ENCODE measurements at places on chromosomes 16 and 17.

GRCh38 chr17:78484271-78485246, 92.6 kb downstream of the DNAH17 start:
- no peak for DNase-seq

DNA sequence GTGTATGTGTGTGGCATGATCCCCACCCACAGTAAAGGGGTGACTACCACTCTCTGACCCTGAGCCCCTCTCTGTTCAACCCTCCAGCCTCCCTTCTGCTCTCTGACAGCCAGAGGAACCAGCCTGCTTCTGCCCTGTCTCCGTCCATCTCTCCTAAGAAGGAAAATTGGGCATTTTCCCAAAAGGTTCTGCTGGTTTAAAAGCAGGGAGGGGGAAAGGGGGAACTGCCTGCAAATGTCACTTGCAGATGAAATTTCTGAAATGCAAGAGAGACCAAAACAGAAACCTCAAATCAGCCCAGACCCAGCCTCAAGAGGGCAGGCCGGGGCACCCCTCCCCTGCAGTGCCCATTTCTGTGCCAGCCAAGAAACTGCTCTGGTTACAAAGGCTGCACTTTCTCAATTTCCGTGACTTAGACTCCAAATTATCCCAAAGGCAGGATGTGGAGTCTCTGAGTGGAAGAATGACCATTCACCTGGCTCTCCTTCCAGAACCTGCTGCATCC, 197.9 kb downstream of the RBFOX3 start:
- DNase-seq, result no peak

- no peak for DNase-seq
Observed at GRCh38 chr17:41773190-41773588, 13.3 kb downstream of the JUP start.

GRCh38 chr16:19874851-19875546, 9.6 kb downstream of the GPRC5B start:
- DNase-seq, result no peak

- no peak for DNase-seq
Observed at GRCh38 chr17:75614556-75615270, 18.5 kb upstream of the SMIM5 start.

DNA sequence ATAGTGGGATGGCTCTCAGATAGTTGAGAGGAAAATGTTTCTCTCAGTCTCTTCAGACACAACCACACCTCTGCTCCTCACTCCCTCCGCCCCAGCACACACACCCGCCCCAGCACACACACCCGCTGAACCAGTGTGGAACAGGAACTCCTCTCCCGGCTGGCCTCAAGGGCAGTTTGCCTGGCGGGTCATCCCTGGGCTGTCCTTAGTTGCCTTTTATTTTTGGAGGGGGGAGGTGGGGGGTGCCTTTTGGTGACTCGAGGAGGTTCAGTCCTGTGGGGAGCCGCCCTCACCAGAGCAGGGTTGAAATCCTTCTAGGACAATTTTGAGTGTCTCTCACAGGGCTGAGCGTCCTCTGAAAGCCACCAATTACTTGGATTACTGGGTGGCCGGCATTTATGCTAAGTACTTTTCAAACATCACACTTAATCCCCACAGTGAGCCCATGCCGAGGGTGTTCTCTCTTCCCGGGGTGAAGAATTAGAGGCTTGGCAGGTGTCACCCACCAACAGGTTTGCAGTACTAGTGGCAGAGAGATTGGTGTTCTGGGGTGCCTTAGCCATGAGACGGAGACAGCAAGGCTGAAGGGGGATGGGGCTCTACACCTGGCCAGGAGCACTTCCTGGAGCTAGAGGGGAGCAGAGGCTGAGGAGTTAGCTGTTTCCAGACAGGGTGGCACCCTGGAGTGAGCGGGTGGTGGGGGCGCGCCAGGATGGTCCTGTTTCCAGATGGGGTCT, 2.8 kb downstream of the RASD1 start:
- no peak for DNase-seq

DNA sequence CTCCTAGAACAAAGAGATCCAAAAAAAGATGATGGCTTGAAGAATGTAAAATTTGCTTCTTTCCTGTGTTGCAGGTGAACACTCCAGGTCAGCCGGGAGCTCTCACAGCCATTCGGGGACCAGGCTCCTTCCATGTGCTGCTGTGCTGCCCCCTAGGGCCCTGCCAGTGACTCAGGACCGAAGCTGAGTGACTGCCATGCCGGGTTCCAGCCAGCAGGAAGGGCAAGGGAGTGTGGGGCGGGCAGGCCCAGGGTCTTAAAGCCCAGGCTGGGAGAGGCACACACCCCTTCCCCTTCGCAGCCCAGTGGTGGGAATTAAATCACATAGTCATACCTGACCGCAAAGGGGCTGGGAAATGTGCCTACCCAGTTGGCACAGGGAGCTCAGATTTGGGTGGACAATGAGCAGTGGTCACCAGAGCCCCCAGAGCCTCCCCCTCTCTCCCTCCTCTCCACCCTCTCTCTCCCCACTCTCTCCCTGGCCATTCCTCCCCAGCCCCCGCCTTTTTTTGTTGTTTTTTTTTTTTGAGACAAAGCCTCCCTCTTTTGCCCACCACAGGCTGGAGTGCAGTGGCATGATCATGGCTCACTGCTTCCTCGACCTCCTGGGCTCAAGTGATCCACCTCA, 11.5 kb downstream of the EPOP start:
- no peak for DNase-seq

DNA sequence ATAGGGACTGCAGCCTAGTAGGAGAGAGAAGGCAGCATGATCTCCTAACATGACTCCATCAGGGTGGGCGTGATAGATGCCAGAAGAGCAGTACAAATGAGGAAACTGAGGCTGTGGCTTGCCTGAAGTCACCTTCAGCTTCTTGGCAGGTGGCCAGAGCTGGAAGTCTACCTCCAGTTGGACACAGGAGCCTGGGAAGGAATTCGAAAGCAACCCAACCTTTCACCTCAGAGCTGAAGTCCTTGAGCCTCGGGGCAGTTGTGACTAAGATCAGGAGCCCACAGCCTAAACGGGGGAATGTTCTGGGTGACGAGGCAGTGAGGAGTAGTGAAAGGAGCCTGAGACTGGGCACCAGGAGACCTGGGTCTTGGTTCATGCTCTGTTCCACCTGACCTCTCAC, 9.4 kb upstream of the SLC52A1 start:
- DNase-seq, result no peak

GRCh38 chr17:75845058-75845711, 981 bp upstream of the UNC13D start:
- no peak for DNase-seq

GRCh38 chr17:50380369-50381259, 7.6 kb downstream of the EME1 start:
- no peak for DNase-seq

- DNase-seq, result no peak
Observed at GRCh38 chr17:81831563-81831956, 1.5 kb downstream of the MCRIP1 start.

- DNase-seq, result no peak
Observed at GRCh38 chr17:48751172-48751571, 22.6 kb upstream of the HOXB13 start.

- no peak for DNase-seq
Observed at GRCh38 chr17:27620721-27621120, 10.3 kb upstream of the LGALS9 start.

DNA sequence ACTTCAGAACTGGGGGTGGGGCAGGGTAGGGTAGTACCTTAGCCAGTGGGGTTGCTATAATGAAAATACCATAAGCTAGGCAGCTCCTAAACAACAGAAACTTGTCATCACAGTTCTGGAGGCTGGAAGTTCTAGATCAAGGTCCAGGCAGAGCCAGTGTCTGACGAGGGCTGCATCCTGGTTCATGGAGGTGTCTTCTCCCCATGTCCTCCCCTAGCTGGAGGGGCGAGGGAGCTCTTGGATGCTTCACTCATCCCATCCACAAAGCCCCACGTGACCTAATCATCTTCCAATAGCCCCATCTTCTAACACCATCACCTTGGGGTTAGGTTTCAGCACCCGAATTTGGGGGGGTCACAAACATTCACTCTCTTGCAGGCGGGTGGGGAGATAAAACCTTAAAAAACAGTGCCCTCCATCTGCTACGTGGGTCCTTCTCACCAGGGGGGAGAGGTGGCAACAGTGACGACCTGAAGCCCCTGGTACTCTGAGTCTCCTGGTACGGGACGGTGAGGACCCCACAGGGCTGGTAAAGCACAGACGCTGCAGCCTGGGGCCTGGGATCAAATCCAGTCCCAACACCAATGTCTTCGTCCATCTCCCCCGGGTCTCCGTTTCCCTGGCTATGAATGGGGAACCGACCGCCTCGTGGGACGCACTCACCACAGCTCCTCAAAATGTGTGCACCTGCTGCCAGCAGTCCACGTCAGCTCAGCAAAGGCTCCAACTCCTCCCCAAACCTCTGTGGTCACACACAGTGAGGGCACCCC, 22.8 kb downstream of the RAB40B start:
- DNase-seq, result no peak

DNA sequence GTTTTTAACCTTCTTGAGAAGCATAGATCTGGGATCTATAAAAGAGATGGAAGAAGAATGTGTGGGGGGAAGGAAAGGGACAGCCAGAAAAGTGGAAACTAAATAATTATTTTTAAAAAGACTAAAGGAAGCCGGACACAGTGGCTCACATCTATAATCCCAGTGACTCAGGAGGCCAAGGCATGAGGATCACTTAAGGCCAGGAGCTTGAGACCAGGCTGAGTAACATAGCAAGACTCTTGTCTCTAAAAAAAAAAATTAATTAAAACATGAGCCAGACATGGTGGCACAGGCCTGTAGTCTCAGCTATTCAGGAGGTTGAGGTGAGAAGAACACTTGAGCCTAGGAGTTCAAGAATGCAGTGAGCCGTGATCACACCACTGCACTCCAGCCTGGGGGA, 335.1 kb downstream of the GRIN2A start:
- no peak for DNase-seq

DNA sequence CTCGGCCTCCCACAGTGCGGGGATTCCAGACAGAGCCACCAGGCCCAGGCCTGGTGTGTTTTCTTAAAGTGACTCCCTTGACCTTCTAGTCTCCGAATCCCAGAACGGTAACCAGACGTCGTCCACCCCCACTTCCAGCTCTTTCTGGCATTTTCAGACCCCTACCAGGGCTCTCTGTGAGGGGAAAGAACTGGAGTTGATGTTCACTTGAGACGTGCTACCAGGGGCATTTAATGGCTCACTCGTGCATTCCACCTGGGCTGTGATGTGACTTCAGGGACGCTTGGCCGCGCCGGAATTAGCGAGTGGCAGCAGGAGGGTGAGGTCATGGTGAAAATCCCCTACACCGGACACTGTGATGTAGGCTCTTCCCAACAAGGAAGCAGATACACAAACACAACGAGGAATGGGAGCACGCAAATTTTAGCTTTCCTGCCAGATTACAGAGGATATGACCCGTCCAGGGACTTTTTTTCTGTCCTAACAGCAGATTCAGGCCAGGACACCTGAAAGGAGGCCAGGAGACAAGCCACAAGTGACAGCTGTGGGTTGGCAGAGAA, 1.1 kb upstream of the GNA13 start:
- no peak for DNase-seq

DNA sequence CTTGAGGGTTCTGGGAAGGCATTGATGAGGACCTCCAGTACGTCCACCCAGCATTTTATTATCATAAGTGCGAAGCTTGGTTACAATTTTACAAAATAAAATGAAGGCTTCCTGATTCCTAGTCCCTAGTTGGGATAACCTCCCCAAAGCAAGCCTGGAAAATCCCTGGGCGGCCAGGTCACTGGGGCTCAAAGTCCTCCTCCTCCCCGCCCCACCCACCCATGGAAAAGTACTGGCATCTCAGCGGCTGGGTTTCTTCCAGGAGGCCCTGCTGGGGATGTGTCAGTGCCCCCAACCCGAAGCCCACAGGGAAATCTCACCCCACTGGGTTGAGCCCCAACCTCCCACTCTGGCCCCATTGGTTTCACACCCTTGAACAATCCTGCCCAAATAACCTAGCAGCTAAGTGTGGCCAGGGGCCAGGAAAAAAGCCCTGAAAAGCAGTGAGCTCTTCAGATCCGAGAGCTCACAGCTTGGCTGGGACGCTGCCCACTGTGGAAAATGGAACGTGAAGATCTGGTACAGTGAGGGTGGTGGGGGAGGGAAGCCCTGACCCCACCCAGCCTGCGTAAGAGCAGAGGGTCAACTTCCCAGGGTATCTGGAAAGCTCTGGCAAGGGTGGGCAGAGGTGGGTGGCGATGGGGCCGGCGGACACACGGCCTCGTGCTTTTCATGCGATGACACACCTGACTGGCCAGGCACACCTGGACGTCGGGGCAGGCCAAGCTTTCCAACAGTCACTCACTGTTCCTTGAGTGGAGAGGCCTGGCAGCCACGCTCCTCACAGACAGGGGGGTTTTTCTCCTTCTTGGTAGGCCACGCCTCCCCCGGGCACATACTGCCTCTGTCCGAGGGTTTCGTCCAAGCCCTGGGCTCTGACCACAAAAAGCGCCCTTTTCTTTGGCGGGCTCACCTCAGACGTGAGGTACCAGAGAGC, 324.5 kb downstream of the SOX9 start:
- no peak for DNase-seq

DNA sequence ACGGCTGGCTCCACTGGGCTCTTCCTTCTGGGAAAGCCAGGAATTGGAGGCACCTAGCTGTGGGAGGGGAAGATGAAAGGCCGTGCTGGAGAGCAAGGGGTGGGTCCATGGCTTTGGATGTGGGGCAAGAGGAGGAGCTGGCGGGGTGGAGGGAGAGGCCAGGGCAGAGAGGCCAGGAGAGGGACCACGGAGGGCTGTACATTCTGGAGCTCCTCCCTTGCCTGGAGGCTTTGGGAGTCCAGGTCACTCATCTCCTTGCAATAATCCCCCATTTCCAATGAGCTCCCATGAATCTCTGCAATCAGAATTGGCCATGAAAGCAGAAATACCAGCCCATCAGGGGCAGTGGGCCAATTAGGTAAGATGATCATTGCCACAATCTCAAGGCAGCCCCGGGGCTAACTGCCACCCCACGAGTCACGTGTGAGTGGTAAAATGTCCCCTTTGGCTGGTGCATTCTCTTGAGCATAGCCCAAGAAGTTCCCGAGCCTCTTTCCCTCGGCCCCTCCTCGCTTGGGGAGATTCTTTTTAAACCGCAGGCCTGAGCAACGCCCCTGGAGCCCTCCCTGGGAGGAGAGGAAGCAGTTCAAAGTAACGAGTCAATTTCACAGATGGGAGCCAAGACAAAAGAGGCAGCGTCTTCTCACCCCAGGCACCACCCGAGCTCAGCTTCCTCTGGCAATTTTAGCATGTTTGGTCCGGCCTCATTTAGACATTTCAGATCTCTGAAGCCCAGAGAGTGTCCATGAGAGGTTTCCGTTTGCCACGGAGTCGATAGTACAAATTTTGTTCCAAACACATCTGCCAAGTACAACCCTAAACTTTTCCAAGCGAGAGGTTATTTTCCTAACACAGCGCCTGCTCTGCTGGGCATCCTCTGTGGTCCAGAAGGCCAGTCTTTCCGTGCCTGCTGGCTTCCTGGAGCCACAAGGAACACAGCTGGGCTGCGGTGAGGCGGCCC, 13.4 kb downstream of the RTN4RL1 start:
- DNase-seq, result no peak

- no peak for DNase-seq
Observed at GRCh38 chr17:9645851-9646545, 681 bp downstream of the USP43 start.

Measured in SIG-M5 (cell line).